ENCODE measurements at places on chromosomes 12 and 14. TPM values are rescaled to one million over a fixed set of nuclear protein-coding genes. Genes with fewer than 3 reads are reported as not detected.

Gene ENDOU
- 1.0 TPM for total RNA-seq

Gene RHEBL1
- 0.59 TPM for total RNA-seq

Gene UBE3B
- 54.7 TPM for total RNA-seq

Gene FAM186B
- total RNA-seq, result 0.59 TPM

Gene LRRC10
- total RNA-seq, result not detected

Gene TAS2R20
- total RNA-seq, result 7.9 TPM

Gene E2F7
- under 0.01 TPM for total RNA-seq

Gene SERPINA12
- not detected for total RNA-seq

Measured in breast epithelium (tissue), 4 donors.